ENCODE measurements at places on chromosomes 12 and 14.
A peak's percentile ranks its signal among the peaks of the same experiment; 100 is the strongest.

- no peak for DNase-seq
Observed at GRCh38 chr14:22540293-22540692, 48.7 kb downstream of the DAD1 start.

DNA sequence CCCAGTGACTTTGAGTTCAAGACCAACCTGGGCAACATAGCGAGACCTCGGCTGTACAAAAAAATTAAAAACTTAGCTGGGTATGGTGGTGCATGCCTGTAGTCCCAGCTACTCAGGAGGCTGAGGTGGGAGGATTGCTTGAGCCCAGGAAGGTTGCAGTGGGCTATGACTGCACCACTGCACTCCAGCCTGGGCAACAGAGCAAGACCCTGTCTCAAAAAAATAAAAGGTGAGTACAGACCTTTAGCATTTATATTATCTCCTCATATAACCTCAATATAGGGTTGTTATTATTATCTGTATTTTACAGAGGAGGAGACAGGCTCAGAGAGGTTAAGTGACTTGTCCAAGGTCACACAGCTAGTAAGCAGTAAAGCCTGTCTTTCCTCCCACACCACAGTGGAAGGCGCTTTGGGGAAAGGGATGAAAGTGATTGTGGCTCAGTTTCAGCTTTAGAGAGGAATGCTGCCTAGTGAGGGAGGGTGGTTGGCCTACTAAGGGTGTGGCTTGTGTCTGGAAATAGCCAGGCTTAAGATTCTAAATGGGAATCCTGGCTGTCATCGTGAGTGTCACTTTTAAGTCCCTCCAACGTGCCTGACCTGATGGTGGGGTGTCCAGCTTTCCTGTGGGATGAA is 7.2 kb downstream of the TPCN1 start:
- DNase-seq: no peak

DNA sequence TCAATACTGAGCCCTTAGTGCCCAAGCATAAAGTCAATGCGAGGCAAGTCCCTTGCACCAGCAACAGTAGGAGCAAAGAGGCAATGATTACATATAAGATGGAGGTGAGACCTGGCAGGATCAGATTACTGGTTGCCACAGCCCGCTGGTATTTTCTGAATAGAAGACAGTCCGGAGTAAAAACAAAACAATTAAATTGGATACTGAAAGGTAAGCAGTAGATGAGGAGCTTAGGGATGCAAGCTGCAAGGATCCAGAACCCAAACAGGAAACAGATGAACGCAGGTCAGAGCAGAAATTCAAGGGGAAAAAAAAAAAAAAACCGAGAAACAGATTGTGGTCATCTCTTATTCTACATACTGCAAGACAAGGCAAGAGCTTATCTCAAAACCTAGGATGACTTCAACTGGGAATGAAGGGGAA is 119.6 kb downstream of the MED13L start:
- DNase-seq: peak; percentile 55

GRCh38 chr14:81006266-81006665 is 50.8 kb downstream of the TSHR start:
- DNase-seq: no peak

- DNase-seq: no peak
Observed at GRCh38 chr12:104665296-104665695, 208.5 kb downstream of the CHST11 start.

GRCh38 chr14:54135804-54136280 is 179.2 kb upstream of the BMP4 start:
- no peak for DNase-seq

DNA sequence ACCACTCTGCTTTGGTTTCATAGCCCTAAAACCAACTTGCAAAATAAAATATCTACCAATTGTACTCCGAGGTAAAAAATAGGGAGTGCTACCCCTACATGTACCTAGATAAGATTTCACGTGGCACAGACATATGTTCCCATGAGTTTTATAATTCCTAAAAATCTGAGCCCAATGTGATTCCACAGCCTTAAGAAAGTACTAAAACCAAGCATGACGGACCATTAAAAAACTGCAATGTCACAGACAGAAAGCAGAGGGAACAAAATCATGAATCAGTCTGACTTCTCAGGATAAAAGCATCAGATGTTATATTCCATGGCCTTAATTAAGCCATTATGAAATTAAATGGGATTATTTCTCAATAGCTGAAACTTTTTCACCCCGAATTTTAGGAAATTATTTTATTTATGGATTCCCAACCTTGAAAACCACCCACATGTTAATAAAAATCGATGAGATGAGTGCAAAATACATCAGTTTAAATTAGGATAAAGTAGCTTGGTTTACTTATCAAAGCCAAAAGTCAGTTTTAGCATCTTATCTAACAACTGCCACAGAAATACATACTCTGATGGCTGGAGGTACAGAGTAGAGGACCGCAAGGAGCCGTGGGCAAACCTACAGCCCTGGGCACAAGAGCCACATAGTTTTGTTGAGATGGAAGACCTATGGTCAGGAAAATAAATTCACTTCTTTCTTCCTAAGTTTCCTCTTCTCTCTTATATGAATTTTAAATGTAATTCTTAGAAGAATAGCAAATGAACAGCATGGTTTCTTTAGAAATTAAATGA is 4.5 kb downstream of the ITPR2 start:
- DNase-seq: no peak

DNA sequence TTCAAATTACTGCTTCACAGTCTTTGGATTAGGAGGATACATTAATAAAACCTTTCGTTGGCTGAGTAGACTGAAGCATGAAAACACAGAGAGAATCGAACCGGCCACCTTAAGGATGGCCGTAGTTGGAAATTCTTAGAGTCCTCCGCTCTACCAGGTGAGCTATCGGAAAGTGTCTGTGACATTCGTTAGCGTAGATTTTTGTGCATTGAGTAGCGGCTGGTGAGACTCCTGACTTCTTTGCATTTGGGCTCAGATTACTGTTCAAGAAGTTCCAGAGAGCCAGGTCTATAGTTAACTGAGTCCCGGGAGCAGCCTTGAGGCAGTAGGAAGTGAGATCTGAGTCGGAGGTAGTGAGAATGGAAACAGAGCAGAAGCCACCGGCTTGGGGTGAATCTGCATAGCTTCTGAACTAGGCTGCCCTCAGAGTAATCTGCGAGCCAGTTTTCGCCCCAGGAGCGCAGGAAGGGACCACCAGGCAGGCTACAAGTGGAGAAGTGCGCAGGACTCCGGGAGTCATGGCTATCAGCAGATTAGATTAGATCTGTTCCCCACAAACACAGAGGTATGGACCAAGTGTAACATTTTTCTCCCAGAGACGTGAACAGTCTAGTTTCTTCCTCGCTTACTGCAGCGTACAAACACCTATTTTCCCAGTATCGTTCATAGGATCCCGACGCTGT is 11.0 kb downstream of the OR6S1 start:
- no peak for DNase-seq

- no peak for DNase-seq
Observed at GRCh38 chr12:132161036-132161781, 17.0 kb downstream of the NOC4L start.

DNA sequence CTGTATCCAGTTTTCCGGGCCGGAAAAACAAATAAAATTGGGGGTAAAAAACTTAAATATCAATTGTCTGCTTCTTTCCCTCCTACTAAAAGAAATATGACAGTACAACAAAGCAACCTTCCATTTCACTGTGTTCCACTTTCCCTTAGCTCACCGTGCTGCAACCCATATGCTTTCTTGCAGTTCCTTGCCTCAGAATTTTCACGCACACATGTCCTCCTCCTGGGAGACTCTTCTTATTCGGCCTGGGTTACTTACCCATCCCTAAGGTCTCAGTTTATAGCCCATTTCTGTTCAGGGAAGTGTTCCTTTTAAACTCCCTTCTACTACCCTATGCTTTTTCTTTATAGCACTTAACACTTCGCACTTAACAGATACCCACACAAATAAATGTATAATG is 4.5 kb upstream of the MAGOHB start:
- DNase-seq: no peak

GRCh38 chr14:32710731-32711680 is 227.7 kb upstream of the NPAS3 start:
- peak; percentile 73 for DNase-seq

DNA sequence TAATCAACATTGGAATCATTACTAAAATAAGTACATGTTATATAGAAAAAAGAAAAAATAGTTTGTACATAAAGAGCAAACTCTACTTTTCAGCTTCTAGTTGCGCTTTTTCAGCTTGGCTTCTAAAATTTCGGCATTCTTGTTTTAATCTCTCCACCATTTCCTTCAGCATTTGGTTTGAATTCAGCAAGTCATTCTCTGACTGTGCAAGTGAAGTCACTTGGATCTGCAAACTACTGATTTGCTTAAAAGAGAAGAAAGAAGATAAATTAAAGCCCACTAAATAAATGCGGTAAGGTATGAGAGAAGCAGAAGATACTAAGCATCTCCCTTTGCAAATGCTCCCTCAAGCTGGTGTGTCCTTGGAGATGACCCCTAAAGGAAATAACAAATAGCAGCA is 126.3 kb downstream of the CEP83 start:
- DNase-seq: no peak

DNA sequence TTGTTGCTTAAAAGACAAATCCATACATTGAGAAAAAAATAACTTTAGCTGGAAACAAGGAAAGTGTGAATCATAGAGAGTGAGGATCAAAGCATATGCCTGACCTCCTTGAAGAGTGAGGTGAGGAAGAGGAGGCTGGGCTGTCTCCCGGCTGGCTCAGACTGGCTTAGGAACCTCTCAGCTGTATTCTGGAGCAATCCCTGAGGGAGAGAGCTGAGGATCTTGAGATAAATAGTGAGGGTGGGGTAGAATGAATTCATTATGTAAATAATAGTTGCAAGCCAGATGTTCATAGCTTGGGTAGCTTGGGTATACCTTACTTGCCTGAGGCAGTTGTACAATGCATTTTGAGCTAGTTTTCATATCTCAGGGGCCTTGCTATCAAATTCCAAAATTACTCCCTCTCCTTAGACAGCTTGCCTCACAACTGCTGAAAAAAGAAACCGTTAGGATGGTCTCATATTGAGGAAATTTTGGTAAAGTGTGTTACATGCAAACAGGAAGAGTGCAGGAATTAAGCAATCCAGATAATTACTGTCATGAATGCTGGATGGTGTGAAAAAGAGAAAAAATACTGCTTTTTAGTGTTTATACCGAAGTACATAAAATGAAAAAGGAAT is 30.5 kb upstream of the SLC15A5 start:
- DNase-seq: no peak

DNA sequence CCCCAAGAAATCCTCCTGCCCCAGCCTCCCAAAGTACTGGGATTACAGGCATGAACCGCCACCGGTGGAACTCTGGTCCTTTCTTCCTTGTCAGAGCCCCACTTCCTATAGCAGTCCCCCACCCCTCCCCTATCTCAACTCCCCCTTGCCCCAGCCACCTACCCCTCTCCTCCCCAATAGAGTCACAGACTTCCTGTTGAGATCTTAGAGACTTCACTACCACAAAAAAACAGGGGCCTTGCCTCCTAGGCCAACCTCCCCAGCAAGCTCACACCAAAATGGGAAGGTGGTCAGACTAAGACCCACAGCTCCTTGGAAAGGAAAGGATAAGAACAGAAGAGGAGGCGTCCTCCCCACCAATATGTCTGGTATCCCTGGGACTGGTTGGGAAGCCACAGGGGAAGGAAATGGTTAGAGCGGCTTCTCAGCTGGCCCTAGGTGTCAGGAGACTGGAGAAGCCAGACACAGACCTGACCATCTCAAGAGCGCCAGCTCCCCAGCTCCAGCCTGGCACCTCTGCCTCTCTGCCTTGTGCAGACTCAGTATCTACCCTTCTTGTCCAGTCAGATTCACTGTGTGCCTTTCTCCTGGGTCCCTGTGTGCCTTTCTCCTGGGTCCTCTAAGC is 8.5 kb downstream of the ITGB7 start:
- DNase-seq: no peak

DNA sequence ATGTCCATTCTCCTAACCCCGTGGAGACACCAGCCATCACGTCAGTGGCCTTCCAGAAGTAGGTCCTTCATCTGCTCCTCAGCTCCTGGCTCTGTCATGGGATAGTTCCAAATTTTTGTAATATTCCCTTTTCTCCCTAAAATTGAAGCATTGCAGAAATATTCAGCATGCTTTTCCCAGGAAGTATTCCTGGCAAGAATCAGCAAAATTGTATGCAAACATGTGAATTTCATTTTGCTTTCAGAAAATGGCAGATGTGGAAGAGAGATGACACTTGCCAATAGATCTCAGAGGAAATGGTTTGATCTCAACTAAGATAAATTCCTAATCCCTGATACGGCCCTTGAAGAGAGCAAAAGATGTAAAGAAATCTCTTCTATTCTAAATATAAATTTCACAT is 298.9 kb downstream of the ITPR2 start:
- DNase-seq: no peak

DNA sequence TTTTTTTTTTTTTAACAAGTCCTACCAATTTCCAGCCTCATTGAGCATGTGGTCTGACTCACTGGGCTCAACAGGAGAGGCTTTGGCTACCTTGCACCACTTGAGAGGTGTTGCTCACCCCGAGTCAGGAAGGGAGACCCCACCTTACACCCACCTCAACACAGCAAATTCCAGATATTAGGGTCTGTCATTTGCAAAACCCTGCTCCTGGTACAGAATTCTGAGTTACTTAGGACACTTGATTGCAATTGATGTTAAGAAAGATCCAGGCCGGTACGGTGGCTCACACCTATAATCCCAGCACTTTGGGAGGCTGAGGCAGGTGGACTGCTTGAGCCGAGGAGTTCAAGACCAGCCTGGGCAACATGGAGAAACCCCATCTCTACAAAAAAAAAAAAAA is 14.1 kb downstream of the DGLUCY start:
- DNase-seq: no peak

DNA sequence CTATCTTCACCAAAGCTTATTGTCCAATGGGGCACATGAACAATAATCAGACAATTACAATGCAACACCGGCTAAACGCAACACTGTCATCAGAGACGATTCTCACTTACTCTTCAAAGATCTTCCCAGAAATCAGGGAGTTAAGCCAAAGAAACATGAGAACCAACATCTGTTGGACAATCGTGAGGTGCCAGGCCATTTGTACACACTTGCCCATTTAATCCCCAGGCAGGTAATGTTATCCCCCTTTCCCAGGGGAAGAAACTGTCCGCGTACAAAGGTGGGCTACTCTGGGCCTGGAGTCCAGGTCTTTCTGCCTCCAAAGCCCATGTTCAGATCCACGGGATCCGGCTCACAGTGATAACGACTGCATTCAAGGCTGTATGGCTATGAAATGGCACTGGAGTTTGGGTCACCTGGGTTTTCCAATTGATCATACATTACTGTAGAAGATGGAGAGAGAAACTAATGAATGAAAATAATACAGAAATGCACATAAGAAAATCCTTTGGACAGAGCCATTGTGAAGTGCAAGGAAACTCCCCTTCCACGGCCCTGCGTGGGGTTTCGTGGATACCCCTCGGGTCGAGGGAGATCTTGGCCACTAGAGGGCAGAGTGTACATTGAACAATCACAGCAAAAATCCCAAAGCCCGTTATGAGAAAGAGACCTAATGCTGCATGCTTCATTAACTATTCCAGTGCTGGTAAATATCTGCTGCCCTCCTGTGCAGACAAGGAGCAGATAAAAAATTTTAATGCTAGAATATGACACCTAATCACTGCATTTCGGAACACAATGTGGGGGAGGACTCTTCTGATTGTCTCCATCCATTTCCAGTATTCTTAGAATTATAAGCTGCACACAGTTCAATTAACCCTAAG is 111.4 kb downstream of the EGLN3 start:
- DNase-seq: peak; percentile 65

Measured in NCI-H2107 (cell line).